ENCODE measurements at places on chromosomes 4 and X.

DNA sequence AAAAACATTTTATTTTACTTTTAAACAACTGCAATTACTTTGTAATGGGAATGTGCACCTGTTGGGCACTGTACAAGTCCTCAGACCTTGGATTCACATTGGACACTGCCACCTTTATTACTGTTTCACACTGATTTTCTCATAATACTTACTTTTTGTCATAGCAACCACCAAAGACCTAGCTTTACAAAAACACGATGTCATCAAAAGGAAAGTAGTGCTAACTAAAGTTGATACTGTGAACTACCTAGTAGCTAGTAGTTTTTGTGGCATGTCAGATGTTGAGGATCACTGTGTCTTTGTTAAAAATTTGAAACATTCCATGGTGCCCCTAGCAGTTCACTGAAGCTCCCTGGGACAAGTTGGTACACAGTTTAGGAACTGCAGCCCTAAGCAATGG, 62.9 kb upstream of the HOPX start:
- DNase-seq: no peak

DNA sequence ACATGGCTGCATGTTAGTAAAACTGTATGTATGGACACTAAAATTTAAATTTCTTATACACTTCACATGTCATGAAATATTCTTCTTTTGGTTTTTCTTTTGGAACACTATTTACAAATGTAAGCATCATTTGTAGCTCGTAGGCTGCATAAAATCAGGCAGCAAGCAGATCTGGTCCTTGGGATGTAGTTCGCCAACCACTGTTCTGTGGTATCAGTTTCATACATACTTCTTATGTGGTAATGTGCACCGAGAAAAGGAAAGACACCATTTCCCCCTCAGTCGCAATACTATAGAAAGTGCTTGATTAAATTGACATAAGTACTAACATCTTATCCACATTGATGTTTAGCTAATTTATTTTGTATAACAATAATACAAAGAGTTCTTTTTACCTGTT, 274.4 kb upstream of the VCX start:
- no peak for DNase-seq

DNA sequence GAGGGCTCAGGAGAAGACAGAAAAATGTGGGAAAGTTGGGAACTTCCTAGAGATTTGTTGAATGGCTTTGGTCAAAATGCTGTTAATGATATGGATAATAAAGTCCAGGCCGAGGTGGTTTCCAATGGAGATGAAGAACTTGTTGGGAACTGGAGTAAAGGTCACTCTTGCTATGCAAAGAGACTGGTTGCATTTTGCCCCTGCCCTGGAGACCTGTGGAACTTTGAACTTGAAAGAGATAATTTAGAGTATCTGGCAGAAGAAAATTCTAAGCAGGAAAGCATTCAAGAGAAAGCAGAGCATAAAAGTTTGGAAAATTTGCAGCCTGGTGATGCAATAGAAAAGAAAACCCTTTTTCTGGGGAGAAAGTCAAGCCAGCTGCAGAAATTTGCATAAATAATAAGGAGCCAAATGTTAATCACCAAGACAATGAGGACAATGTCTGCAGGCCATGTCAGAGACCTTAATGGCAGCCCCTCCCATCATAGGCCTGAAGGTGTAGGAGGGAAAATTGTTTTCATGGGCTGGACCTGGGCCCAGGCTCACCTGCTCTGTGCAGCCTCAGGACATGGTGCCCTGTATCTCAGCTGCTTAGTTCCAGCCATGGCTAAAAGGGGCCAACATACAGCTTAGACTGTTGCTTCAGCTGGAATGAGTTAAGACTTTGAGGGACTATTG, 203.8 kb downstream of the RELL1 start:
- DNase-seq: no peak

GRCh38 chrX:22365460-22365859, 92.7 kb downstream of the CBLL2 start:
- peak; percentile 81 for DNase-seq

DNA sequence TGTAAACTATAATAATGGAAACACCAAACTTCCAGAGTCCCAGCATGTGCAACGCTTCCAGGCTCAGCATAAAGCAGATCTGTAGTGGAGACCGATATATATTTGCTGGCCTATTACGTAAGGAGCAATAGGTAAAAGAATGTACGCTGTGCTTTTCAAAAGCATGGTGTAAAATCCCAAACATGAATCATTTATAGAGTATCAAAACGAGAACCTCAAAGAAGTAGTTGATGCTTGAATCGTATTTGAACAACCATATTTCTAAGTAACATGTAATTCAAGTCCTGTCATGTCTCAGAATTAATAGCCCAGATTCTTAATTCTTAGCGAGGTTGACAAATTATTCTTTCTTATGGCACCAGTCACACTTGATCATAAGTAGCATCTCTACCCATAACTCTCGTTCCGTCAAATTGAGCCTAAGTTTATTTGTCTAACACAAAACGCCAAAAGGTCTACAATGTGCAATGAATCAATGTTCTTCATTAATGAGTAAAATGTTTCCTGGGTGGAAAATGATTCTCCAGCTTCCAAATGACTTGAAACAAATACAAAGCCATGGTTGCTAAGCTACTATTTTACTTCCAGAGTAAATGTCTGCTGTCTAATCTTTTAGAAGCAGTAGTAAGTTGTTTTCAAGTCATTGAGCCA, 811.5 kb upstream of the FRG1 start:
- DNase-seq: no peak

DNA sequence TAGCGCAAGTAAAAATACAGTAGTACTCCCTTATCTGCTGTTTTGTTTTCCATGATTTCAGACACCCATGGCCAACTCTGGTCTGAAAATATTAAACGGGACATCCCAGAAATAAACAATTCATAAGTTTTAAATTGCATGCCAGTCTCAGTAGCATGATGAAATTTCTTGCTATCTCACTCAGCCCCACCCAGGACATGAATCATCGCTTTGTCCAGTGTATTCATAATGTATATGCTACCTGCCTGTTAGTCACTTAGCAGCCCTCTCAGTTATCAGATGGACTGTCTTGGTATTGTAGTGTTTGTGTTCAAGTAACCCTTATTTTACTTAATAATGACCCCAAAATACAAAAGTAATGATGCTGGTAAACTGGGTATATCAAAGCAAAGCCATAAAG, 158.2 kb upstream of the DDIT4L start:
- peak; percentile 62 for DNase-seq

DNA sequence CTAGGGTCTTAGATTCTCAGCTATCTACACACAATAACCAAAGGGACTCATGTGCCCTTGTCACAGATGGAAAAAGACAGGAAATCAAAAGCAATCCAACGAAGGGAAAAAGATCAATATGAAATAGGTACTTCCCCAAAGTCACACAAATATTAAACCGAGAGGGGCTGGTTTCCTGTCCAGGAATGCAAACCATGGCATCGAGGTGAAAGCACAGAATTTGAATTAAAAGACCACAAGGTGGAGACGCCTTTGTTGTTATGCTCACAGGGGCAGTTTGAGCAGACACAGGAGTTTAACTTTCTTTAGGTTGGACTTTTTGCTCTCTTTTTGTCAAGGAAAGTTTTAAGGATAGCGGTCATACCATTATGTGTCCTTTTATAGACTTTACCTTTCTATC, 14.3 kb downstream of the H2BW1 start:
- DNase-seq: no peak

- DNase-seq: no peak
Measured at GRCh38 chrX:68652326-68653170, 5.1 kb downstream of the STARD8 start.

GRCh38 chr4:88761861-88762523, 64.4 kb upstream of the NAP1L5 start:
- DNase-seq: no peak

DNA sequence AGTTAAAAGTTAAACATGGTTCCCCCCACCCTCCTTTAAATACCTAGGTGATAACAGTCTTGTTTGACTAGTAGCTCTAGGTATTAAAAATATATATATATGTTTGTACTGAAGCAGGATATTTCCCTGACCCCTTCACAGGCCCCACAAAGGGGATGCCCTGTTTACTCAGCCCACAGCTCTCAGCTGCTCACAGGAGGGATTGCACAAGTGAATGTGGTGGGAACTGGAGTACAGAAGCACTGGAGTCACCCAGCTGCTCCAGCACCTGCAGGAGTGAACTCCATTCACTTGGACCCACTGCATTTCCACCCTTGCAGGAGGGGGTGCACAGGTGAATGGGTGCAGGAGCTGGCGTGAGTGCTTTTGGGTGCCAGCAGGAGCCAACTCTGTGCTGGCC, 99.3 kb upstream of the TLR3 start:
- DNase-seq: no peak

DNA sequence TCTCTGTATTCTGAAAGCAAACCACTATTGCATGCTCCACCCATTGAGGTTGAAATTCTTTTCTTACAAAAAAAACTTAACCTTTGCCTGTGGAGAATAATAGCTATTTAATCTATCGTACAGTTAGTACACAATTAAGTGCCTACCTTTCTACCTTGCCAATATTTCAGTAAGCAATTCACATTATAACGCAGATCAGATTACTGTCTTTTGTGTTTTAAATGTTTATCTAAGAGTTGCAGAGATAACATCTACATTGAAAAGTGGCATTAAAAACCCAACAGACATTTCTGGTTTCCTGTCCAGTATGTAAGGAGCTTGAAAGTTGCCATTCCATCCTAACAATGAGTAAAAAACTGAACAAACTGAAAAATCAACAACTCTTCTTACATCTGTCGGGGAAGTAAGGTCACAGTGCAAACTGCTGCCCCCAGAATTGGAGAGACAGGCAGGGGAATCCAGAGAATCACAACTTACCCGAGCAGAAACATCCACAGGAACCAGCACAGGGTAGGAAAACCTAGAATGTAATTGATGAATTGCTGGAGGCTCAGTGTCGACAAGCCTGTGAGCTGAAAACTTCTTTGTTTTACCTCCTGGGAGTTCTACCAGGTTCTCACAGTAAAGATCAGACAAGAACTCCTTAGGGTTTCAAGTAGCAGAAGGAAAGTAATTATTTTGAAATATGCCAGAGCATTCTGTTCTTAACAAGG, 27.3 kb upstream of the ACSL4 start:
- no peak for DNase-seq

- no peak for DNase-seq
Measured at GRCh38 chr4:159374749-159375530, 272.1 kb downstream of the RAPGEF2 start.

DNA sequence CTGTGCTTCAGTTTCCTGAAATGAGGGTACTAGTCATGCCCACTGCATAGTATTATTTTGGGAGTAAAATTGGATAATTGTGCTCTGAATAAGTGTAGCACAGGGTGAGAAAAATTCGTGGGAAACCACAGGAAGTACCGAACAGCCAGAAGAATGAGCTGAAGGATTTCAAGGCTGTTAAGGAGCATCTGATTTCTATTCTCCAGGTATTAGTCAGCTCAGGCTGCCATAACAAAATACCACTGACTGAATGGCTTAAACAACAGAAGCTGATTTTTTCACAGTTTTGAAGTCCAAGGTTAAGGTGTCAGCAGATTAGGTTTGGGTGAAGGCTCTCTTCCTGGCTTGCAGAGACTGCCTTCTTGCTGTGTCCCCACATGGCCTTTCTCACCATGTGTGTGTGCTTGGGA, 41.9 kb downstream of the WWC2 start:
- no peak for DNase-seq

DNA sequence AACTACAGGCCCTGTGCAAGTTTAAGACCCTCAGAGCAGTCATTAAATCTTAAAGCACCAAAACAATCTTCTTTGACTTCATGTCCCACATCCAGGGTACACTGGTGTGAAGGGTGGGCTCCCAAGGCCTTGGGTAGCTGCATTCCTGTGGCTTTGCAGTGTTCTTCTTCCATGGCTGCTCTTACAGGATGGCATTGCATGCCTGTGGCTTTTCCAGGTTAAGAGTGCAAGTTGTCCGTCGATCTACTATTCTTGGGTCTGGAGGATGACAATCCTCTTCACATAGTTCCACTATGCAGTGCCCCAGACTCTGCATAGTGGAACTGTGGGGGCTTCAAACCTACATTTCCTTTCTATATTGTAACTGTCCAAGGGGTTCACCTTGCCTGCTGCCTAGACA, 494.5 kb downstream of the CFAP47 start:
- DNase-seq: no peak

DNA sequence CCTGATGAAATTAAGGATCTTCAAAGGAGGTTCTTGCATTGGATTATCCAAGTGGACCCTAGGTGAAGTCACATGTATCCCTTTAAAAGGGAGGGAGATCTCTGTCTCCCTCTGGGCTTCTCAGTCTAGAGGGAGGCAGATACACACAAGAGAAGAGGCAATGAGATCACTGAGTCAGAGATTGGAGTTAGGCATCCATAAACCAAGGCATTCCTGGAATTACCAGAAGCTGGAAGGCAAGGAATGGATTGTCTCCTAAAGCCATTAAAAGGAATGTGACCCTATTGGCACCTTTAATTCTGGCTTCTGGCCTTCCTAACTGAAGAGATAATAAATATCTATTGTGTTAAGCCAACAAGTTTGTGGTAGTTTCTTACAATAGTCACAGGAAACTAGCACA, 383.2 kb downstream of the PACRGL start:
- DNase-seq: no peak

- no peak for DNase-seq
Measured at GRCh38 chr4:73520821-73521220, 39.3 kb downstream of the AFM start.

DNA sequence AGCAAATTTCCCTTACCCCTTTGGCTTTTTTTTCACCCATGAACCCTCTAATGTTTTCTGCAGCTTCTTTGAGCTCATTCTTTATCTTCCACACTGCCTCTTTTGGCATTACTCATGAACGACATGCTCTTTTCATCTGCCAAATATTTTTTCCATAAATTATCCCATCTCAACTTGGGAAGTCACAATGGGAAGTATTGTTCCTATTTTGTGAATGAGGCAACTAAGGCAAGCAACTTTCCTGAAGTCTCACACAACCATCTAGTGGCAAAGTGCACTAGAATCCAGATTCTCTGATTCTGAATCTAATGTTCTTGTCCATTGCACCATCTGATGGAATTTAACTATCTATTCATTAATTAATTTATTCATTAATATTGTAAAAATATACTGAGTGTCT, 625 bp downstream of the RTL9 start:
- DNase-seq: no peak

GRCh38 chrX:153599192-153600031, 473 bp upstream of the CCNQ start:
- peak; percentile 82 for DNase-seq

DNA sequence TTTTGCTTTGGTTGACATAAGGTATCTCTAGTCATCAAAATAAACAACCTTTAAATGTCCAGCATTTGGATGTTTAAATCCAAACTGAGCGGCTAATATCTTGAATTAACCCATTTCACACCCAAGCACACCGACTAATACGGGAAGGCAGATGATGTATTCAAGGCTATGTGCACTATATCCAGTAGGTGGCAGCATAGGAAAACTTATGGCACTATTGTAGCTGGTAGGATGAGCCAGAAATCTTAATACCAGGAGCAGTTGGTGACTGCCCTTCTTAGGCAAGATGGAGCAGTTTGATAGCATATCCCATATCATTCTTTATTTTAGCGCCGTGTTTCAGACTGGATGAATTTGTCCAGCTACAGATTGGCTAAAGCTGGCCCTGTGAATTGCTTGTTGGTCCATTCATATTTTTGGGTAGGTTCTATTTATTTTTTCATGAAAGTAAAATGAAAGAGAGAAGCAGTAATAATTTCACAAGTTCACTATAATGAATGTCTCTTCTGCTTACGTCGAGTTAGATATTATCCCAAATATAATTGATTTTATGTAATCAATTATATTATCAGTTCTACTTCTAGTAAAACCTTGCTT, 24.4 kb downstream of the UCHL1 start:
- peak; percentile 89 for DNase-seq

All from RWPE1 (cell line).